ENCODE measurements at places on chromosomes 2 and 18.

DNA sequence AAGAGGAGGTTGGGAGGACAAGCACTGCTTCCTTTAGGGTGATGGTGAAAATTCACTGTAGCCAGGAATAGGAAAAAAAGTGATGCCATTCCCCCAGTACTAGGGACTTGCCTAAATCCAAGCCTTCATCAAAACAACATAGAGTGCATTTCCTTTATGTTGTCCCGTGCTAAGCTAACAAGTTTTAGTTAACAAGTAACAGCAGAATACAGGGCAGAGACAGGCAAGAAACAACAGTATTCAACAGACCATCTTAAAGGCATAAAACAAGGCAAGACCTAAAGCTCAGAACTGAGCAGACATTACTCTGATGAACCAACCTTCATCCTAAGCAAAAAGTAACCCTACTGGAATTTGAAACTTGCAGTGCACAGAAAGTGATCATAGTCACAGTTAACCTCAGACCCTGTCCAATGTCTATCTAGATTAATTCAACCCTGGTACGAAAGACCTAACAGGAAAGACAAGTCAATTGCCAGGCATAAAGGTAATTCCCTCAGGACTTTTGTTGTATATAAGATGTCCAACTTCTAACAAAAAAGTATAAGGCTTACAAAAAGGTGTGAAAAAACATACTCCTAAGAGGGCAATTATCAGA is 34.4 kb upstream of the GALNT1 start:
- no peaks in the 10 kb centered on the region for H3K4me1 ChIP-seq
- no peak overlapping the region for H3K27ac ChIP-seq
- no peak for DNase-seq

DNA sequence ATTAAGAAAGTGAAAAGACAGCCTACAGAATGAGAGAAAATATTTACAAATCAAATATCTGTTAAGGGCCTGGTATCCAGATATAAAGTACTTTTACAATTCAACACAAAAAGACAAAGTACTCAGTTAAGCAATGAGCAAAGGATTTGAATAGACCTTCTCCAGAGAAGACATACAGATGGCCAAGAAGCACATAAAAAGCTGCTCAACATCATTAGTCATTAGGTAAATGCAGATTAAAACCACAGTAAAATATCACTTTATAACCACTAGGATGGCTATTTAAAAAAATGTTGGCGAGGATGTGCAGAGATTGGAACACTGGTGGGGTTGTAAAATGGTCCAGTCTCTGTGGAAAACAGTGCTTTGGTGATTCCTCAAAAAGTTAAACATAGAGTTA is 38.9 kb downstream of the RAB31 start:
- peaks cover 7% of the 10 kb centered on the region for H3K27me3 ChIP-seq
- H3K36me3 ChIP-seq = no peaks in the 10 kb centered on the region
- DNase-seq = no peak
- no peak overlapping the region for H3K27ac ChIP-seq
- H3K4me1 ChIP-seq = no peaks in the 10 kb centered on the region

- no peaks in the 10 kb centered on the region for H3K36me3 ChIP-seq
- H3K27ac ChIP-seq = no peak overlapping the region
- DNase-seq = no peak
- H3K27me3 ChIP-seq = no peaks in the 10 kb centered on the region
- H3K4me1 ChIP-seq = no peaks in the 10 kb centered on the region
These were observed 68.7 kb upstream of the WIPF1 start for GRCh38 chr2:174666312-174666711.

DNA sequence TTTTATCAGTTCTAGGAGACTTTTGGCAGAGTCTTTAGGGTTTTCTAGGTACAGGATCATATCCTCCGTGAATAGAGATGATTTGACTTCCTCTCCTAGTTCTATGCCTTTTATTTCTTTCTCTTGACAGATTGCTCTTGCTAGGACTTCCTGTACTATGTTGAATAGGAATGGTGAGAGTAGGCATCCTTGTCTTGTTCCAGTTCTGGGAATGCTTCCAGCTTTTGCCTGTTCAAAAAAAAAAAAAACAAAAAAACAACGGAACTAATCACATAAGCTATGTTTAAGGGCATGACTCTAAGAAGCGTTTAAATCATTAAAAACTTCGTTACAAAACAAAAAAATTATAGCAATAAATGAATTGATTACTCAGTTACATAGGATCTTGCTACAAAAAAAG is 145.7 kb downstream of the NUP35 start:
- no peaks in the 10 kb centered on the region for H3K4me1 ChIP-seq
- no peaks in the 10 kb centered on the region for H3K36me3 ChIP-seq
- no peaks in the 10 kb centered on the region for H3K27me3 ChIP-seq
- DNase-seq = no peak

GRCh38 chr2:111250448-111251030 is 129.8 kb downstream of the BCL2L11 start:
- H3K4me1 ChIP-seq = no peaks in the 10 kb centered on the region
- DNase-seq = no peak
- no peaks in the 10 kb centered on the region for H3K36me3 ChIP-seq
- H3K27ac ChIP-seq = no peak overlapping the region
- no peaks in the 10 kb centered on the region for H3K27me3 ChIP-seq

DNA sequence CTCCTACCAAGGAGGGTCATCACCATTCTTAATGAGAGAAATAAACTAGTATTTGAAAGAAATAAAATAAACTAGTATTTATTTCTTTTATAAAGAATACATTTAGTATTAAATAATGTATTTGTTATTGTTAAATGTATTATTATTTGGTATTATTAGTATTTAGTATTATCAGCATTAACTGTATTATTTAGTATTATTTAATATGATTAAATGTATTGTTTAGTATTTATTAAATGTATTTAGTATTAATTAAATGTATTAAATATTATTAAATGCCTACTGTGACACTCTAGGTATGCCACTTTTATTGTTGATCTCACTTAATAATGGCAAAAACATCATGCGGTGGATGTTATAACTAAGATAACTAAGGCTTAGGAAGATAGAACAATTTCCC is 353.6 kb upstream of the MAP2 start:
- no peak overlapping the region for H3K4me3 ChIP-seq
- H3K4me1 ChIP-seq = no peaks in the 10 kb centered on the region
- no peaks in the 10 kb centered on the region for H3K27me3 ChIP-seq

- no peak overlapping the region for H3K4me3 ChIP-seq
- no peaks in the 10 kb centered on the region for H3K27me3 ChIP-seq
- no peak for DNase-seq
- no peaks in the 10 kb centered on the region for H3K36me3 ChIP-seq
- no peaks in the 10 kb centered on the region for H3K4me1 ChIP-seq
- H3K27ac ChIP-seq = no peak overlapping the region
These were observed 95.4 kb downstream of the SOCS6 start for GRCh38 chr18:70384181-70384790.

GRCh38 chr2:55844986-55845385 is 78.6 kb downstream of the EFEMP1 start:
- H3K4me3 ChIP-seq = no peak overlapping the region
- no peaks in the 10 kb centered on the region for H3K27me3 ChIP-seq
- no peak overlapping the region for H3K27ac ChIP-seq

DNA sequence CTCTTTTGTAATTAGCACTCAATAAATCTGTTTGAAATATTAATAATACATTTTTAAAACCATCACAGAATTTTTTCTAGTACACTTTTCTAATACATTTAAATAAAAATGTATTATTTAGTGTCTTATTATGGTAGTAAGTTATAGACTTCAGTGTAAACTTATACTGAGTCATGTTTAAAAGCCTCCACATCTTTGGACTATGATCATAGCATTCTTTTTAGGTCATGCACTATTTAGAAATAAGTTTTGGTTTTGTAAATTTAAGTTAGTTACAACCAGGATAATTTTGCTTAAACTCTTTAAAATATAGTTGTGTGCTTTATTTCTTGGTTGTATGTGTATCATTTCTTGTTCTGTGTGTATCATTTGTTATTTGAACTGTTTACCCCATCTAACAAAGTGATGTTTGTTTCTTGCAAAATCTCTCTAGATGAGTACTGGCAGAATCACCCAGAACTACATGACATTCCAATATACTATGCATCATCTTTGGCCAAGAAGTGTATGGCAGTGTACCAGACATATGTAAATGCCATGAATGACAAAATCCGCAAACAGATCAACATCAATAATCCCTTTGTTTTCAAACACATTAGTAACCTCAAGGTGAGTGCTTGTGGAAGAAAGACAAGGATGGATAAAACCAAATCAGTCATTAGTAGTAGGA is 16.7 kb downstream of the CPSF3 start:
- no peak overlapping the region for H3K27ac ChIP-seq
- DNase-seq = no peak
- no peak overlapping the region for H3K4me3 ChIP-seq
- H3K36me3 ChIP-seq = peaks cover 54% of the 10 kb centered on the region

GRCh38 chr2:58042486-58042970 is 4.1 kb upstream of the VRK2 start:
- H3K4me1 ChIP-seq = peaks cover 25% of the 10 kb centered on the region
- H3K4me3 ChIP-seq = no peak overlapping the region
- H3K27me3 ChIP-seq = no peaks in the 10 kb centered on the region
- DNase-seq = no peak

GRCh38 chr2:24439280-24439970 is 51.6 kb upstream of the NCOA1 start:
- no peaks in the 10 kb centered on the region for H3K4me1 ChIP-seq
- no peak overlapping the region for H3K27ac ChIP-seq
- DNase-seq = no peak
- H3K27me3 ChIP-seq = no peaks in the 10 kb centered on the region
- no peaks in the 10 kb centered on the region for H3K36me3 ChIP-seq

DNA sequence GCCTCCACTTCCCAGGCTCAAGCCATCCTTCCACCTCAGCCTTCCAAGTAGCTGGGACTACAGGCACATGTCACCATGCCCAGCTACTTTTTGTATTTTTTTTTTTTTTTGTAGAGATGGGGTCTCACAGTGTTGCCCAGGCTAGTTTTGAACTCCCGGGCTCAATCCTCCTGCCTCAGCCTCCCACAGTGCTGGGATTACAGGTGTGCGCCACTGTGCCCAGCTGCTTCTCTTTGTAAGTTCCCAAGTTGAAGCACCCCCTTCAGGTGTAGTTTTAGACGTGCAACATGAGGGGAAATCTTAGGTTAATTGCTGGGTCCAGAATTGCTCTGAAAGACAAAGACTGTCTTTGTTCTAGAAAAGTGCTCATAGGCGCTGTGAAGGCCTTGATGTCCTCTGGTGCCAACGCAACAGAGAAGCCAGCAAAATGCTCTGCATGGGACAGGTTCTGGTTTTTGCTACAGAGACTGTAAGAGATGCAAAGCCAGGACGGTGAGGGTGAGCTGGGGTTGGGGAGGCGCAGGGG is 46.6 kb downstream of the RRM2 start:
- H3K36me3 ChIP-seq = no peaks in the 10 kb centered on the region
- H3K4me3 ChIP-seq = no peak overlapping the region
- no peaks in the 10 kb centered on the region for H3K4me1 ChIP-seq

DNA sequence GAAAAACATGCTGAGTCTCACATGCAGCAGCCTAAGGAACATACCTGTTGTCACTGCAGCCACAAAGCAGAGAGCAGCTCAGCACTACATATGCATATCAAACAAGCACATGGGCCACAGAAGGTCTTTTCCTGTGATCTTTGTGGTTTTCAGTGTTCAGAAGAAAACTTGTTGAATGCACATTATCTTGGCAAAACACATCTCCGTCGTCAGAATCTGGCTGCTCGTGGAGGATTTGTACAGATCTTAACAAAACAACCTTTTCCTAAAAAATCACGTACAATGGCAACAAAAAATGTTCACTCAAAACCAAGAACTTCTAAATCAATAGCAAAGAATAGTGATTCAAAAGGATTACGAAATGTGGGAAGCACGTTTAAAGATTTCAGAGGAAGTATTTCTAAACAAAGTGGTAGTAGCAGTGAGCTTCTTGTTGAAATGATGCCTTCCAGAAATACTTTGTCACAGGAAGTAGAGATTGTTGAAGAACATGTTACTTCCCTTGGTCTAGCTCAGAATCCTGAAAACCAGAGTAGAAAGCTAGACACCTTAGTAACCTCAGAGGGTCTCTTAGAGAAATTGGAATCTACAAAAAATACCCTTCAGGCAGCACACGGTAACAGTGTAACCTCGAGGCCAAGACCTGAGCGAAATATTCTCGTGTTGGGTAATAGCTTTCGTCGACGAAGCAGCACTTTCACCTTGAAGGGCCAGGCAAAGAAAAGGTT is 34.1 kb downstream of the ZNF407 start:
- H3K4me3 ChIP-seq = peak overlapping the region; percentile 46
- H3K36me3 ChIP-seq = peaks cover 31% of the 10 kb centered on the region
- H3K27ac ChIP-seq = no peak overlapping the region
- H3K27me3 ChIP-seq = no peaks in the 10 kb centered on the region
- peaks cover 11% of the 10 kb centered on the region for H3K4me1 ChIP-seq

DNA sequence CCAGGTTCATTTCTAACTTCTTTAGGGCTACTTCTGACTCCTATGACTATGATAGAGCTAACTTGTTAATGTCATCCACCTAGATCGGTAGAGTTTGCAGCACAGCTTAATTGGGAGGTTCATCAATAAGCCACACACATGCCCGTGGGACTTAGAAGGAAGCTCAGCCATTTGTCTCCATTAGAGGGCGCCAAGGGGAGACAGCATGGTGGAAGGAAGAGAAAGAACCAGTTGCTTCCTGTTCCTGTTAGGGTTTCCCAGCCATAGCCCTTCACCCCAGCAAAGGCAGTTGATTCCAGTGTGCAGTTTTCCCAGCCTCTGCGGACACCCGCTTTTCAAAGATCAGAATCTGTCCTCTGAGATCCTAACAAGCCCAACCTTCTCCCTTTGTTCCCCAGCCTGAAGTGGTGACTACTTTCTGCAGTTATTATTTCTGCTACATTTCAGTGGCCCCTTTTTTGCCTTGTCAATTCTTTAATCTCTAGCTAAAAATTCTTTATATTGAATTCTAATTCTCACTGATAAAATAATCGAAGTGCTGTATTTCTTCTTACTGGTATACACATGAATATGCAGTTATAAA is 30.3 kb downstream of the MAIP1 start:
- peak; percentile 44 for DNase-seq
- H3K27ac ChIP-seq = no peak overlapping the region
- no peaks in the 10 kb centered on the region for H3K36me3 ChIP-seq
- no peaks in the 10 kb centered on the region for H3K4me1 ChIP-seq

DNA sequence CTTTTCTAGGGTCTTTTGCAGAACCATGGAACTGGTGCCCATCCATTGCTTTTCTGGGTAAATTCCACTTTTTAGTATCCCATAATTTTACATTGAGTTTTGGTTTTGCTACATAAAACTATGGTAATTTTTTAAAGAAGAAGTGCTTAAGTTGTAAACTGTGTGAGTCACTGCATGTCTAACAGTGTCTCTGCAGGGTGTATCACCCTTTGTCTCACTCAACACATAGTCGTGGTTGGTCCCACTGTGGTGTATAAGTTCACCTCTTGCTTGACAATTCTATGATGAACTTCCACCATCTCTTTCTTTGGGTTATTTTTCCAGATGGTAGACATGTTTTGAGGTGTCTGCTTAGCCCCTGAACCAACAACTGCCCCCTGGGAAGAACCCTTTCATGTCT is 10.5 kb downstream of the SCTR start:
- DNase-seq = no peak
- H3K4me3 ChIP-seq = no peak overlapping the region
- H3K4me1 ChIP-seq = no peaks in the 10 kb centered on the region
- H3K27me3 ChIP-seq = no peaks in the 10 kb centered on the region
- H3K27ac ChIP-seq = no peak overlapping the region
